ENCODE measurements at places on chromosomes 2 and 18. TPM values are rescaled to one million over a fixed set of nuclear protein-coding genes. Genes with fewer than 3 reads are reported as not detected.

GRCh38 chr2:112164876-112165275 lies 26.7 kb downstream of the FBLN7 start:
- no peak for DNase-seq

- no peak for DNase-seq
Observed at GRCh38 chr2:241161646-241162281, 11.5 kb downstream of the PPP1R7 start.

- no peak for DNase-seq
Observed at GRCh38 chr18:805008-805754, 6.9 kb downstream of the YES1 start.

The ZDBF2 gene
- polyA plus RNA-seq, result 4.5 TPM

The C2orf80 gene
- polyA plus RNA-seq, result not detected

- no peak for DNase-seq
Observed at GRCh38 chr2:163633291-163633690, 102.5 kb downstream of the FIGN start.

The GAL3ST2 gene
- polyA plus RNA-seq, result not detected

DNA sequence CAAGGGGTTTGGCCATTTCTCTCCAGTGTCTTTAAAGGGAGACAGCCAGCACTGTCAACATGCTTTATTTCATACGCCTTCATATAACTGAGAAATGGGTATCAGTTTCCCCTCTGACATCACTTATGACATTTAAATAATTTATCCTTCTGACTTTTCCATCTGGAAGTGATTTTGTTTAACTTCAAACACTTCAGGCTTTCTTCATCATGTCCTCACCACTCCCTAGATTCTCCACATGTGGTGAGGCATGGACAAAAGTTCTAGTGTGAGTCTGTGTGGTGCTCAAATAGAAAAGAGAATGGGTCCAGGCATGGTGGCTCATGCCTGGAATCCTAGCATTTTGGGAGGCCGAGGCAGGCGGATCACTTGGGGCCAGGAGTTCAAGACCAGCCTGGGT lies 158.6 kb downstream of the TXNL1 start:
- DNase-seq, result no peak
